ENCODE measurements at places on chromosomes 6 and 20.

DNA sequence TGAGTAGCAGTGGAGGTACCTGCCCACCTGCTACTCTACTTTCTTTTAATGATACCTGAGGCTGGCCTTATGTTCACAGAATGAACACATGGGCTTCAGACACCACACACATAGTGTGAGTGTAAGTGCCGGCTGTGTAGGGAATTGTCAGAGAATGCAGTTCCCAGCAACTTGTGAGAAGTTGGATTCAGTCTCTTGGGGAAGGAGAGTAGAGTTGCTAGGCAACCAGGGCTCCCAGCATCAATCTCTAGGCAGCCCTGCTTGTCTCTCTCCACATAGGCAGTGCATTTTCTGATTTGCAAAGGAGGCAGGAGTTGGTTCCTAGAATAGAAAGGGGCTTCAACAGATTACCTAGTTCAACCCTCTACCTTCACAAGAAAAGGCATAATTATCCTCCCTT lies 74.1 kb downstream of the BFSP1 start:
- no peak for DNase-seq

DNA sequence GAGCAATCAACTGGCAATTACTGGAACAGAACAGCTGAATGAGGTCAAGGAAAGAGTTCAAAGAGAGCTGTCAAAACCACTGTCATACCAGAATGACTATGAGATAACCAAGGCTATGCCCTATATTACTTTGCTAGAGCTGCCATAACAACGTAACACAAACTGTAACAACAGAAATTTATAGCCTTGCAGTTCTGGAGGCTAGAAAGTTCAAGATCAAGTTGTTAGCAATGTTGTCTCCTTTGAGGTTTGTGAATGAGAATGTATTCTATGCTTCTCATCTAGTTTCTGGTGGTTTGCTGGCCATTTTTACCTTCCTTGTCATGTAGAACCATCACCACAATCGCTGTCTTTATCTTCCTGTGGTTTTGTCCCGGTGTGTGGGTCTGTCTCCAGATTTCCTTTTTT lies 1323.0 kb upstream of the GJE1 start:
- no peak for DNase-seq

GRCh38 chr6:158021376-158021775 lies 39.7 kb downstream of the SYNJ2 start:
- DNase-seq: no peak

GRCh38 chr20:610130-611046 lies at the start of gene TCF15:
Gene TCF15 (minus strand): TSS chr20:610309. CDS start chr20:610237, 72 bp downstream.
- no peak for DNase-seq

DNA sequence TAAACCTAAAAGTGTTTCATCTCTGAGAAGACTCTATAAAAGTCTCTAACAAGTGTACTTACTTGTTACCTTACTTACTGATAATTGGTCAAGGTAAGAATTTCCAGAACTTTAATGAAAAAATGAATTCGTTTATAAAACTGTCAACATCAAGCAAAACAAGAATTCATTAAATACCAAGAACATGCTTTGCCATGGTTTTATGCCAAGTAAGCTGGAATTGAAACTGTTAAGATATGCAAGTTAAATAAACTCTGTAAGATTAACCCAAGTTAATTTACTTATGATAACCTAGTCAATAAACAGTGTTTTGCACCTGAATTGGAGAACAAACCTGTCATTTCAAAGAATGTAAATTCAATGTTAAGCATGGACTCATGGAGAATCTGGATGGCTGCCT lies 17.1 kb upstream of the DEFB113 start:
- DNase-seq: no peak

DNA sequence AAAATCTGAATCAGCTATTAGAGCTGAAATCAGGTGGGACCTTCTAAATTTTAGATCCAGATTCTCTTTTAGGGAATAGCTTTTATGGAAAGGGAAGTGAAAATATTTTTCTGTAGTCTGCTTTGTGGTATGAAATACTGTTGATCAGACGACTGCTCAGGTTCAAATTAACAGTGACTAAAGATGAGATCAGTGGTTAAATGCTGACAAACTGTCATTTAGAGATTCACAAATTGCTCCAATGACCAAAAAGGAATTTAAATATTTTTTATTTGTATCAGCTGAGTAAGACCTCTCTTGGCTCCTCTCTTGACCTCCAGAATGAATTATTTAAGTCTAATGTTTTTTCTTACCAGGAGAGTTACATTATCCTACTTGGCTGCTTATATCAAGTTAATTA lies 77.3 kb downstream of the KCNQ5 start:
- no peak for DNase-seq

GRCh38 chr6:76347539-76347938 lies 275.1 kb upstream of the IMPG1 start:
- DNase-seq: no peak

- DNase-seq: no peak
Observed at GRCh38 chr6:53528107-53528506, 16.8 kb downstream of the GCLC start.

DNA sequence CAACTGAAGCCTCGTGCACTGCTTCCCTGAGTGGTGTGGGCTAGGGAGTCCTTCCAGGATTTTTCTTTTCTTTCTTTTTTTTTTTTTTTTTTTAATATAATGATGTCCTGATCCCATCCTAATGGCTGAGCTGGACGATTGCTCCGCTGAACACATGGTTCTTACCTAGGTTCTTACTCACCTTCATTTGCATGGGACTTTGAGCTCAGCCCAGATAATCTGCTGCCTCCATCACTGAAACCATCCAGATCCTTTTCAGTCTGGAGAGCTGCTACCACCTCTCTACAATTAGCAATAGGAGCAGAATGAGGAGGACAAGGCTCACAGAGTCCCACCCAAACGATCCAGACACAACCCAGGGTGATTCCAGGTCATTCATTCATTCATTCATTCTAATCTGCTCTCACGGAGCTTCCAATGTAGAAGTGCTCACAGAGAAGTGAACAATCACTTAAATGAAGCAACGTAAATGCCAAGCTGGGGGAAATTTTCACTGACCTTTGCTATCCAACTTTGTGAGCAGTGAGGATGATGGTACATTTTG lies 246.3 kb upstream of the RREB1 start:
- no peak for DNase-seq

- DNase-seq: no peak
Observed at GRCh38 chr6:147941143-147941542, 401.5 kb upstream of the SASH1 start.

- no peak for DNase-seq
Observed at GRCh38 chr6:158222066-158222465, 53.9 kb downstream of the GTF2H5 start.

GRCh38 chr20:58209652-58210397 lies 18.6 kb downstream of the ANKRD60 start:
- peak; percentile 42 for DNase-seq

GRCh38 chr6:160039441-160039840 lies 70.6 kb downstream of the IGF2R start:
- no peak for DNase-seq

DNA sequence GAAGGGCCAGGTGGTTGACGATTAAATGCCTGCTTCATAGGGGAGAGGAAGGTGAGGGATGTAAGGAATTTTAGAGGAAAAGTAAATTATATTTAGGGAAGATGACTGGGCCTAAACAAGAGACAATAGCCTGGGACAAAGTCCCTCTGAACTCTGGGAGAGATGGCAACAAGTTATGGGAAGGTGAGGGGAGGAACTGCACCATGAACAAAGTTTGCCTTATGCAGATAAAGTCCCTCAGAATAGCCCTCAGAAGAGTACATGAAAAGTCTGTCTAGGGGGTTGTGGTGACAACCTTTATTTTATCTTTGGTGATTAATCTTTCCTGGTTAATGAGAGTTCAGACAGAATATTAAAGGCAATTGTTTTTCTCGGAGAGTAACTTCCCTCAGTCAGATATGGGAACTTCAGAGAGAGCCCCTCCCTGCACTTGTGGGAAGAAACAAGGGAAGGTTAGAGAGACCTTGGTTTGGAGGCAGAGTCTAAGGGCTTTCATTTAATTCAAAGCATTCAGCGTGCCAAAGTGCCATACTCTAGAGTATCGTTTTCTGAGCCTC lies 27.1 kb upstream of the FAM217A start:
- no peak for DNase-seq

DNA sequence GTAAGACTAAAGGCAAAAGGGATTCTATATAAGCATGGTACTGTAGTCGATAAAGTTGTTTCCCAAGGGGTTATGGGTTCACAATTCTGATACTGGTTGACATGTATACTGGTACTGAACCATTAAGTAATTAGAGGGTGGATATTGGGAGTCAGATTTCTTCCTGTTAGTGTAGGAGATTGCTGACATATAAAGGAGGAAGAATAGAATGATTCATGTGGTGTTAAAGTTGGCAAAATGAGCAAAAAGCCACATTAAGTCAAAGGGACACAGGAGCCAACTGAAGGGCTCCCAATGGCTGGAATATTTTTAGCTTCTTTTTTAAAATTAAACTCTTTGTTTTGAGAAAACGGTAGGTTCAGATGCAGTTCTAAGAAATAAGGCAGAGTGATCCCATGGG lies 161.8 kb upstream of the PRND start:
- no peak for DNase-seq

DNA sequence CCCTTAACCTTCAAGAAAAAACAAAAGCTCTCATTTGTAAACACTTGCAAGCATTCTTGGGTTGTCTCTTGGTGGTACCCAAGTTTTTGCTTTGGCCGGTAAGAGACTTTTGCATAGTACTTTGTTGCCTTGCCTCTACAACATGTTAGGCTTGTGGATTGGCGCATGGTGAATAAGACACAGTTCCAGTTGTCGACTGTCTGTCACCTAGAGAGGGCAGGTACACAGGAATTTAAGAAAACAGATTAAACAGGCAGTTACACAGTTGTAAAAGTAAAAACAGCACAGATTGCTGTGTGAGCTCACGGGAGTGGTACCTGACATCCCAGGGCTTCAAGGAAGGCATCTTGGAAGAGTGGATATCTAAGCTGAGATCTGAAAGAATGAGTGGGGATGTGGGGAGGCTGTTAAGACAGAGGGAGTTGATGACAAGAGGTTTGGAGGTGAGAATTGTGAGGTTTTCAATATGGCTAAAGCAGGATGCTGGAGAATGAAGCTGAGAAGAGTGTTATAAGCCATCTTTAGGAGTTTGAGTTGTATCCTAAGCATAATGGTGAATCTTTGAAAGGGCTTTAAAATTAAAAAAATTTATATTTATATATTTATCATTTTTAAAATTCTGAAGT lies 19.2 kb downstream of the UTRN start:
- DNase-seq: no peak

GRCh38 chr20:6341491-6341890 lies 218.7 kb upstream of the FERMT1 start:
- no peak for DNase-seq

- no peak for DNase-seq
Observed at GRCh38 chr6:150685860-150686259, 86.2 kb downstream of the PLEKHG1 start.

DNA sequence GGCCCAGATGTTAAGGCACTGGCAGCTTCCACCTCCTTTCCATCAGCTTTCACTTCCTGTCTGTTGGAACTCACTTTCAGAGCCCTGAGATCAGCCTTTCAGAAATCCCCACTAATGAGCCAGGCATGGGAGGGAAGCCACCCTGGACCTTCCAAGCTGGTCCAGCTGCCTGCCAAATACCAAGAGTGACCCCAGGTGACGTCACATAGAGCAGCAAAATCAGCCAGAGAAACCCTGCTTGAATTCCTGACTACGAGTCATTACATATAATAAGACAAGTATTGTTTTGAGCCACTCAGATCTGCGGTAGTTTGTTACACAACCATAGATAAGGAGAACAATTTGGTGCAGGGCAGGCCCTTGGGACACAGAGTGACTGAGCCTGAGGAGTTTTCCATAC lies 556.0 kb upstream of the JAG1 start:
- no peak for DNase-seq

DNA sequence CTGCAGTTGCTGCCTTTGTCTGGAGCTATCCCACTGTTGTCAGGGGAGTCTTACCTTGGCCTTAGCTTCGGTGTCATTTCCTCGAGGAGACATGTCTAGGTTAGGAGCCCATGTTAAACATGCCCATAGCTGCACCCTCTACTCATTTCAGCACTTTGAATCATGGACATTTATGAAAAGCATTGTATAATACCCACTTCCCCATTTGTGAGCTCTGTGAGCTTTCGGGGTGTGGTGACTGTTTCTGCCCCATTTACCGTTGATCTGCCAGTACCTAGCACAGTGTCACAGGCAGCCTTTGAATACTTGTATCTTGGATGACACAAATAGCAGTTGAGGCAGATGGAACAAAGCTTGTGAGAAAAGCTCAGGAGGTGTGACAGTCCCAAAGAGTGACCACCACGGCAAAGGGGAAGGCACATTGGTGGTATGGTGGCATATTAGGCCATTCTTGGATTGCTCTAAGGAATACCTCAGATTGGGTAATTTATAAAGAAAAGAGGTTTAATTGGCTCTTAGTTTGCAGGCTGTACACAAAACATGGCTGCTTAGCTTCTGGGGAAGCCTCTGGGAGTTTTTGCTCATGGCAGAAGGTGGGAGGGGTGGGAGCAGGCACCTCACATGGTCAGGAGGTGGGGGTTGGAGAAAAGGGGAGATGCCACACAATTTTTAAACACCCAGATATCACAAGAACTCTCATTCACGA lies 42.0 kb downstream of the JARID2 start:
- no peak for DNase-seq

DNA sequence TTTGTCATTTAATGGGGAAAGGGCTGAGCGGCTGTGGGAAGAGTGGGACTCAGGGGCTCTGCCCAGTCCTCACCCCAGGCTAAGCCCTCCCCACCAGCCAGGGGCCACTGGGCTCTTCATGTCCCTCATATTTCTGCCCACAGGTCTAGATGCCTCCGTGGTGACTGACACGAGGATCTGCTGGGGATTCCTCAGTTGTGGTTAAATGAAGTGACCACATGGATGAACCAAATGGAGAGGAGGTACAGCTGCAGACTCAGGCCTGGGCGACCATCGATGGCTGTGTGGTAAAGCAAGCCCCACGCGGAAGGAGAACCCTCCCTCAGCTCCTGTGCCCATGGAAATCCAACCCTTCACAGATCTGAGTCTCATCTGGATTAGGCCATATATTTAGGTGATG lies 29.4 kb downstream of the RAET1L start:
- no peak for DNase-seq

DNA sequence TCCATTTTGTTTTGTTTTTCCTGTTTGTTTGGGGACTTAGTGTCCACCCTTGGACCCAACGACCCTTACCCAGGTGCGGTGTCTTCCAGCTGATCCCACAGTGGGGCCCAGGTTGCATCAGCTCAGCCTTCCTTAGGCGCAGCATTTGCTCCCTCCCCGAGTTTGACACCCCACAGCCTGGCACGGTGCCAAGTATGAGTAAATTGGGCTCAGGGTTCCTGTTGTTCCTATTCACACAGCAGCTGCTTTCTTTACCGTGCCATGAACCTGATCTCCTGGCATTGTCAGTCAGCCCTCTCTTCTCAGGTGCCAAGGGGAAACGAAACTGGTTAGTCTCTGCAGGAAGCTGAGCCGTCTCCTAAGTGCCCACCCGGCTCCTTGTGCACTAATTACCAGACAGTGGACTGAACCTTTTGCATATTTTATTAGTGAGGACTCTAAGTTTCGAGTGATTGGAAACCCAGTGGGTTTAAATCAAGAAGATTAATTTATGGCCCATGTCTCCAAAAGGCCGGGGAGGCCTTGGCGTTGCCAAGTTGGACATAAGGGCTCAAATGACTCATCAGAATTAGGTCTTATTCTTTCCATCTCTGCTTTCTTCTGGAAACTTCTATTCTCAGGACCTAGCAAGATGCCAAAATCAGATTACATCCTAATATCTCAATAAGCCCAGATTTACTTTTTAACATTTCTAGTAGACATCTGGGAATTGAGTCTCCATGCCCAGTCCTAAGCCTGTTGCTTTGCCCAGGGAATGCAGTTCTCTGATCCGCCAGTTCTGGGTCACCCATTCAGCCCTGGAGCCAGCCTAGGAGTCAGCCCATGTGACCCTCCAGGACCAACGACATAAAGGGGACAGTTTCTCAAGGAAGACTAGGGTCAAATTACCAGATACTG lies 68.8 kb downstream of the TSHZ2 start:
- no peak for DNase-seq
